ENCODE measurements at places on chromosomes 13 and 19.

GRCh38 chr13:49527123-49527522 lies 31.4 kb downstream of the PHF11 start:
- no peak for DNase-seq

DNA sequence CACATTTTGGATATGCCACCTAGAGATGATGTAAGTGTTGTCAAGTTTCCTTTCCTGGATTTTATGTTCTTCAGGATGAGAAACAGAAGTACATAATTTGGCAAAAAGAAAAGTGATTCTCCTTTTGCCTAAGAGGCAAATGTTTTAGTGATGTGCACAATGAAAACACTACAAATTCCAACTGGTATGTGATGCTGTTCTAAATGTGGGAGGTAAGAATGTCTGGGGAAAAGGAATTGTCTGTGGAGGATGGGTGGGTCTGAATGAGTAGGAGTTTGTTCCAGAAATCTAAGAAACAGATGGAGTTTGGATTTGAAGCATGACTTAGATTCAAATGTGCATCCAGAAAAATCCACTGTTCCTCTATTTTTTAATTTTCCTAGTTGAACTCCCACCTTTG lies 473.6 kb upstream of the SPRY2 start:
- DNase-seq = no peak

DNA sequence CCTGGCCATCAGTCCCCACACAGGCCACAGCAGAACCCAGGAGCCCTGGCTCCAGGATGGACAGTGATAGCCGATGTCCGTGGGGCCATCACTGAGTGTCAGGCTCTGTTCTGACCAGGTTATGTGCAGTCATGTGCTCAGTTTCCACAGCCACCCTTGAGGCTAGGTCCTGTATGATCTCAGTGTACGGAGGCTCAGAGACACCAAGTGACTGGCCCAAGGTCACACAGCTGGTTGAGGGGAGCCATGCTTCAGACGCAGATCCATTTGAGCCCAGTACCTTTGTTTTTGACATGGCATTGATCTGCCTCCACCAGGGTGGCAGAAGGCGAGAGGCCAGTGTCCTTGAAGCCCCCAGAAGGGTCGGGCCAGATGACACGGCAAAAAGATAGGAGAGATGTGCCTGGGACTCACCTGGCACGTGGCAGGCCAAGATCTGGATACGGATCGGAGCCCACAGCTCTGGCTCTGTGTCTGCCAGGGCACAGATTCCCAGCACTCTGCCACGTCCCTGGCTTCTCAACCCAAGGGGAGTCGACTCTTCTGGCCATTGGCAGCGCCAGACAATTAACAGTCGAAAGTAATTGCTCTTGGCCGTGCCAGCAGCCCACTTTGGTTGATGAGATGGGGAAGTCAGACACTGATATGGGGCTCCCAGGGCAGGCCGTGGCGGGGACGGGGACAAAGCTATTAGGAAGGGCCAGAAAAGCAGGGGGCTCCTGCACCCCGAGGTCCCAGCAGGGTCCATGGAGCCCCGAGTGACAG lies 15.6 kb downstream of the EVI5L start:
- no peak for DNase-seq

DNA sequence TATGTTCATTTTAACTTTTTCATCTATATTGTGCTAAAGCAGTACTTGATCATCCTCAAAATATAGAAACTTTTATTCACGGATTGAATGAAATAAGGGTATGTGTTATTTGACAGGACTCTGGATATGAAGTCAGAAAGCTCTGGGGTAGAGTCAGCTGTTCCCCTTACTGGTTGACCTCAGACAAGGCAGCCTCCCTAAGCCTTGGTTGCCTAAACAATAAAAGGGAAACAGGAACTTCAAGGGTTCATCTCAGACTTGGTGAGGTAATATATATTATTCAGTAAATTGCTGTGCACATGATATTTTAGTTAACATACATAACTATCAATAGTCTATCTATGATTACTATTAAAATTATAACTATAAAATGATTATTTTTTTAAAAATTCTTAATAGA lies 13.6 kb downstream of the POLR1D start:
- no peak for DNase-seq

DNA sequence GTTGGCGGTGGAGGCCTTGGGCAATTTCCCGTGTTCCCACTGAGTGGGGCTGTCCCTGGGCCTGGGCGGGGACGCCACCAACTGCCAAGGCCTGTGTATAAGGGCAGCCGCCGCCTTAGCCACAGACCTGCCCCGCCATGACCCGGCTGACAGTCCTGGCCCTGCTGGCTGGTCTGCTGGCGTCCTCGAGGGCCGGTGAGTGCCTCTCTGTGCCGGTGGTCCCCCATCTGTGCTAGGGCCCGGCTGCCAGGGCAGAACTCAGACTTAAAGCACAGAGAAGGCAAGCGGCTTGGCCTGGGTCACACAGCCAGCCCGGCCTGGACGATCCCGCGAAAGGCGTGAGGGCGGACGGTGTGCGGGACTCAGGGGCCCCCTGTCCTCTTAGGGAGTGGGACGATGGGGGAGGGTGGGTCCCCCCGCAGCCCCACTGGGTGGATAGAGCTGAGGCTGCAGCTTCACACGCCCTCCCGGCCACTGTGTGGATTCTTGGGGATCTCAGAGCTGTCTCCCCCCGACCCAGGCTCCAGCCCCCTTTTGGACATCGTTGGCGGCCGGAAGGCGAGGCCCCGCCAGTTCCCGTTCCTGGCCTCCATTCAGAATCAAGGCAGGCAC lies at the start of gene AZU1:
AZU1 (plus strand) TSS at position 128 of the 612 bp plus-strand sequence; CDS start at position 138, 10 bp downstream.
- DNase-seq = no peak

- peak; percentile 12 for DNase-seq
Observed at GRCh38 chr13:85828094-85828684, 29.0 kb upstream of the SLITRK6 start.

GRCh38 chr19:7852851-7853769 lies 21.1 kb downstream of the PRR36 start:
- DNase-seq = peak; percentile 66

DNA sequence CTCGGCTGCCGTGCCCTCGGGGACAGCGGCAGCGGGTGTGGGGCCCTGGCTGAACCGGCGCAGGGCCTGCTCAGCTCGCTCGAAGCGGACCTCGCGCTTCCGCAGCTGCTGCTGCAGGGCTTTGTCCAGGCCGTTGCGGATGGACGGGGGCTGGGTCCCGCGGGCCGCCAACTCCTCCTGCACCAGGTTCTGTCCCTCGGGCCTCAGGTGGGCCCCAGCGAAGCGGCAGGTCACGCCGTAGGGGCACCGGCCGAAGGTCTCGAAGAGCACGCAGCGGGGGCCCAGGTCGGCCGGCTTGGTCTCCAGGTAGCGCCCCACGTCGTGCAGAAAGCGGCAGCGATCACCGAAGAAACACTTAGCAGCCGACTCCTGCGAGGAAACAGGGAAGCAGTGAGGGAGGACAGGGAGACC lies 1.6 kb downstream of the DUS3L start:
- DNase-seq = no peak

DNA sequence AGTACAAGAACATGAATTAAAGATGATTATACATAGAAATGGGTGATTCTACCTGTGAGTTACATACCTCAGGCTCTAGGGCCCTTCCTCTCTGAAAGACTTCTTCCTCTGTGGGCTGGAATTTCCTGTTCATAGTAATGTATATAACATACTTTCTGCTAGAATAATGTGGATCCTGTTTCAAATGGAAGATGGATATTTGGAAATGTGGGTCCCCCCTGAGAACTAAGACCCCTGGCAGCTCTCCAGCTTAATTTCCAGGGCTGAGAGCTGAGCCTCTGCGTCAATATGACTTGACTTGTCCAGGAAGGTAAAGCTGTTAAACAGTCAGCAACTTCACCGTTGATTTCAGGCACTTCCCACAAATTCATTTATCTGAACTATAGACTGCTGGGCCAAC lies 296.3 kb downstream of the NALCN start:
- DNase-seq = no peak

DNA sequence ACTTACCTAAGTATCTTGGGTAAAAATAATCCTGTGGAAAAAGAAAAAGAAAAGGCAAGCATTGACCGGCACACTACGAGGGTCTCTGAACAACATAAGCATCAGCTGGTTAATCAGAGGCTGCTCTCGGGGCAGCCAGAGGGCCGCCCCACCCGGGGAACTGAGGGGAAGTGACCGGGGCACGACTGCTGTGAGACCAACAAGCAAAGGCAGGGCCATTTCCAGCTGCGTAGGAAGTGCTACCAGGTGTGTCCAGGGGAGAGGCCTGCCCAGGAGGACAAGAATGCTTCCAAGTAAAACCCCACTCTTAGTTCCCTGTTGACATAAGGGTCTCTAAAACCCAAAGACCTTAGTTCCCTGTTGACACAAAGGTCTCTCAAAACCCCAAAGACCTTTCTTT lies 15.9 kb downstream of the GAS6 start:
- DNase-seq = no peak

DNA sequence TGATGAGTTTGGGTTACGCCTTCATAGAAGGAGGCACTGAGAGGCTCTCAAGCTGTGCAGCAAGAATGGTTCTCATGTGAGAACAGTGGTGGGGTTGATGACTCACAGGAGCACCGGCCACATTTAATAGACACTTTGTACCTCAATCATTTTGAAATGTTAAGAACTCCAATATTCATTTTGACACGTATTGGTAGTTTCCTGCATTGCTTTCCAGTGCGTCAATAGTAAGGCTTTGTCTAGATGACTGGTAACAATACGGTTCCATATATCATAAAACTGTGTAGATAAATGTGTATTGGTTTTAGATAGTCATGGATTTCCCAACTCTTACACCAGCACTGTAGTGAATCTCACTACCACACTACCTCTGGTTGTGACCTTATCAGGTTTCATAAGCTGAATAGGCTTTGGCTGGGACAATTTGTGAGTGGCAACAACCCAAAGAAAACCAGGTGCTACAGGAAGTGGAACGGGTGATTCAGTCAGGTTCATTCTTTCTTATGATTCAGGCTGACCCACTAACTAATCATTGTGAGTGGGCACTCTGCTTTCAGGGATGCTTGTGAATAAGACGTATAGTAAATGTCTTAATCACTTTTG lies 362.6 kb downstream of the KLF5 start:
- peak; percentile 3 for DNase-seq

DNA sequence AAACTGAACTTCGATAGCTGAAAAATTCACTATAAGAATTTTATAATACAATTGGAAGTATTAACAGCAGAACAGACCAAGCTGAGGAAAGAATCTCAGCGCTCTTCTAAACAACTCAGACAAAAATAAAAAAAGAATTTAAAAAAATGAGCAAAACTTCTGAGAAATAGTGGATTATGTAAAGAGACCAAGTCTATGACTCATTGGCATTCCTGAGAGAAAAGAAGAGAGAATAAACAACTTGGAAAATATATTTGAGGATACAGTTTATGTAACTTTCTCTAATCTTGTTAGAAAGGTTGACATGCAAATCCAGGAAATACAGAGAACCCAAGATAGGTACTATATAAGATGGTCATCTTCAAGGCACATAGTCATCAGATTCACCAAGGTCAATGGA lies 25.4 kb downstream of the SLC25A15 start:
- no peak for DNase-seq

DNA sequence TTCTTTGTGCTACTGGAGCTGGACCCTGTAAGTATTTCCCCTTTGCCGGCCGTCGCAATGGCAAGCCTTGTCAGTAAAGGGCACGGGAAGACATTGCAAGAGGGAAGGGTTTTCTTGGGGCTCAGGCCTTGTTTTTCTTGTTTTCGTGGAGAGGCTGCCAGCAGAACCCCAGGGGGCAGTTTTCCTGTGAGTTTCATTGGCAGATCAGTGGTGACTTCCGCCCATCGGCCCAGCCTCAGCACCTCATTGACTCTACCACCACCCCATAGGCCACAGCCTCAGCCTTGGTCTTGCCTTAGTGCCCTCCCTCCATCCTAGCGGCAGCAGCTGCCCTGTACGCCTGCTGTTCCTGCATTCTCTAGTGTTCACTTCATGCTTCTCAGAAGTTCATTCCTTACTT lies 61.5 kb downstream of the GJA3 start:
- DNase-seq = no peak

DNA sequence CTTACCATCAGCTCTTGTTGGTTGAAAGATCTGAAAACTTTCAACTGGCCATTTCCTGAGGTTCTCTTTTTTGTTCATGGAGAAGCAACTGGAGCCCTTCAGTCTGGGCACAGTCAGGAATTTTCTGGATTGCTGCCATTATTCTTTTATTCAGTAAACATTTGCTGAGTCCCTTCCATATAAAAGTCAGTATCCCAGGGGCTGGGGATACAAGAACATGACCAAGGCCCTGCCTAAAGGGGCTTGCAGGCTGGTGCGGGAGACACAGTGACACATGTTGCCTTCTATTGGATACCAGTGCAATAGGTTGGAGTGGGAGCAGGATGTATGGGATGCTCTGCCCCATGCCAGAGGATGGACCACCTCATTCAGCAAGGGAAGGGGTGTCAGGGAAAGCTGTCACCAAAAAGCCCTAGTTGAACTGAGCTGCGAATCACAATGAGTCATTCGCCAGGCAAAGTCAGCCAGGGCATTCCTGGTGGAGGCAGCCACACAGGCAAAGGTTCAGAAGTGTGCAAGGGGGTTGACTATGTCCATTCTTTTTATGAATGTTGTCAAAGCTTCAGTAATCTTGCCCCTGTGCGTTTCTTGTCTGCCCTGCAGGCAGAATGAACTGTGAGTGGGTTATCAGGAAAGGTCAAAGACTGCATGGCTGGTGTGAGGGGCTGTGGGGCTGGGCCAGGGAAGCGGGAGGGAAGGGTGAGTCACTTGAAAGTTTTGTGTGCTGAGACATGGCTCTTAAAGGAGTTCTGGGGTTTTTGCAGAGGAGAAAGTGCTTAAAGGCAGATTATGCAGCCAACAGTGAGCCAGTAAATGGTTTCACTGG lies 395.9 kb downstream of the KCNRG start:
- no peak for DNase-seq

DNA sequence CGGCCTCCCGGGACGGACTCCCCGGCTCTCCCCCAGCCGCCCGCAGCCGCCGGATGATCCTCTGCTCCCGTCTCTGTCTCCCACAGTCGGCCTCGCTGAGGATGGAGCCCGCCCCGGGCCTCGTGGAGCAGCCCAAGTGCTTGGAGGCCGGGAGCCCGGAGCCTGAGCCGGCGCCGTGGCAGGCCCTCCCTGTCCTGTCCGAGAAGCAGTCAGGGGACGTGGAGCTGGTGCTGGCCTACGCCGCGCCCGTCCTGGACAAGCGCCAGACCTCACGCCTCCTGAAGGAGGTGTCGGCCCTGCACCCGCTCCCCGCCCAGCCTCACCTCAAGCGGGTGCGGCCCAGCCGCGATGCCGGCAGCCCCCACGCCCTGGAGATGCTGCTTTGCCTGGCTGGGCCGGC lies 6.8 kb downstream of the ADAT3 start:
- no peak for DNase-seq

GRCh38 chr19:42276821-42277220 lies 7.8 kb downstream of the CIC start:
- peak; percentile 78 for DNase-seq

- DNase-seq = peak; percentile 4
Observed at GRCh38 chr19:23070353-23071146, 46.3 kb upstream of the ZNF730 start.

DNA sequence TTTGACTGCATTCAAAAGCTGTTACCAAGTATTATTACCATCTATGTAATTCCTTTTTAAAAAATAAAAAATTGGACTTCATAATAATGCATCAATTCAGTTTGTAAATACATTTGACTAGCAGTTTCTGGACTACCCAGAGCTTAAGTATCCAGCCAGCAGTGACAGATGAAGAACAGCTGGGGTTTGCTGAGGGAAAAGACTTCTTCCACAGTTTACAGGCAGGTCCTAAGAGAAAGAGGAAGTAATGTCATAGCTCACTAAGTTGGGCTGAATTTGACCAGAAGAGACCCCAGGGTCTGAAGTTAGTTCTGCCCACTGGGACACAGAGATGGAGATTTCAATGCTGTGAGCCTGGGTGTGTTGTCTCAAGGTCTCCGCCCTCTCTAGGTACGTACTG lies 96.4 kb downstream of the MBNL2 start:
- DNase-seq = no peak

Measured in activated CD4-positive, alpha-beta T cell treated with anti-CD3 and anti-CD28 coated beads, Interleukin-2, Interleukin-4, amounts not matched to agents 100 ng/mL and 50 ng/mL, durations not matched to agents 16 hours and 8 hours (primary cell).